CD4-positive, alpha-beta T cell (primary cell): ENCODE measurements at places on chromosomes 2 and 18. TPM values are rescaled to one million over a fixed set of nuclear protein-coding genes. Genes with fewer than 3 reads are reported as not detected.
A peak's percentile ranks its signal among the peaks of the same experiment; 100 is the strongest.

GRCh38 chr2:223576873-223577272 lies 25.3 kb downstream of the SCG2 start:
- no peaks in the 10 kb centered on the region for H3K36me3 ChIP-seq
- no peak for DNase-seq
- no peak overlapping the region for H3K27ac ChIP-seq

GRCh38 chr2:157627594-157628476 lies 829 bp downstream of the ACVR1C start:
- peak overlapping the region; percentile 74 for H3K27ac ChIP-seq
- peaks cover 22% of the 10 kb centered on the region for H3K4me1 ChIP-seq
- H3K36me3 ChIP-seq: no peaks in the 10 kb centered on the region
- DNase-seq: peak; percentile 40
- H3K27me3 ChIP-seq: no peaks in the 10 kb centered on the region

DNA sequence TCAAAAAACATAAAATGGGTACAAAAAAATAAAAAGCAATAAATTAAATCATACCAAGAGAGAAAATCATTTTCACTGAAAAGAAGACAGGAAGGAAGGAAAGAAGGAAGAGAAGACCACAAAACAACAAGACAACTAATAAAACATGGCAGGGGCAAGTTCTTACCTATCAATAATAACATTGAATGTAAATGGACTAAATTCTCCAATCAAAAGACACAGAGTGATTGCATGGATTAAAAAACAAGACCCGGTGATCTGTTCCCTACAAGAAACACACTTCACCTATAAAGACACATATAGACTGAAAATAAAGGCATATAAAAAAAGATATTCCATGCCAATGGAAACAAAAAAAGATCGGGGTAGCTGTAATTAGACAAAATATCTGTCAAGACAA lies 82.6 kb upstream of the CERS6 start:
- H3K4me1 ChIP-seq: peaks cover 11% of the 10 kb centered on the region
- H3K27ac ChIP-seq: no peak overlapping the region
- no peaks in the 10 kb centered on the region for H3K36me3 ChIP-seq
- H3K4me3 ChIP-seq: no peak overlapping the region

HOXD12 gene
- total RNA-seq: not detected

INHA gene
- total RNA-seq: not detected
